ENCODE measurements at places on chromosomes 3 and 15.

DNA sequence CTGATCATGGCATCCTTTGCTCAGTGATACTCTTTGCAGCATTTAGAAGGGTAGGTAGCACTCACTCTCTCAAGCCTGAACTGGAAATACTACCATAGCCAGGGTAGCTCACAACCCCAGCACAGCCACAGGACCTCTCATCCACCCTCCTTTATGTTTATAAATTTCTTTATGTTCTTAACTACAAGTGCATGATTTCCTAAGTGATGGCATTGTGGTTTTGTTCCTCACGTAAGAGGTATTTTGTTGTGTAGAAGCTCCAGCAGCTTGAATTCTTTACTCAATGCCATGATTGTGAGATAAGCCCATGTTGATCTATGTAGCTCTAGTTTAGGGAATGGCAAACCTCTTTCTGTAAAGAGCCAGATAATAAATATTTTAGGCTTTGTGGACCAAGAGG is 7.9 kb upstream of the RTP3 start:
- no peak for DNase-seq

- no peak for DNase-seq
Observed at GRCh38 chr15:72764656-72765055, 18.9 kb downstream of the ADPGK start.

DNA sequence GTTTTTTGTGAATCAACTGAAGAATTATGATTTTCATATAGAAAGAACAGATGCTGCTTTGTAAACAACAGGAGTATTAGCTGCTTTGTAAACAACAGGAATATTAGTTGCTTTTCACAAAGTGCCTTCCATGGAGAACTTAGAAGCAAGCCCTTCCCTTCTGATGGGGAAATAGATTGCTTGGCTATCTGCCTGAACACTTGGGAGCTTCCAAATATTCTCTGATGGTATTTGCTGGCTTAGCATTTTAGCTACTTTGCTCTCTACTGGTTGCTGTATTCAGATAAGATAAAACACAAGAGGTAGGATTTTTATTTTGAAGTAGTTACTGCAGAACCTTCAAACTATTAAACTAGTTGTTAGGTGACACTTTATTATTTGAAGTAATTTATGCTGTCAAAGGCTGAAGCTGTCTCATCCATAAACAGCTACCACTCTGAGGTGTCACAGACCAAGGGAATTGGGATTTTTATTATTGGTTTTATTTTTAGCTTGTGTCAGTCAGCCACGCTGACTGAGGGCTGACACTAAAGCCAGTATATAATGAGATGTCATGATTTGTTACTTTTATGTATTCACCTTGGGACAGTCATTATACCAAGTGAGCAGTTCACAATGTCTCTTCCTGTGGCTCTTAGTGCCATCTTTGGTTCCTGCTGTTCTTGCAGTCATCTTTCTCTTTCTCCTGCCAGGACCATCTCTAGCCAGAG is 50.0 kb downstream of the ZIC1 start:
- DNase-seq = no peak

DNA sequence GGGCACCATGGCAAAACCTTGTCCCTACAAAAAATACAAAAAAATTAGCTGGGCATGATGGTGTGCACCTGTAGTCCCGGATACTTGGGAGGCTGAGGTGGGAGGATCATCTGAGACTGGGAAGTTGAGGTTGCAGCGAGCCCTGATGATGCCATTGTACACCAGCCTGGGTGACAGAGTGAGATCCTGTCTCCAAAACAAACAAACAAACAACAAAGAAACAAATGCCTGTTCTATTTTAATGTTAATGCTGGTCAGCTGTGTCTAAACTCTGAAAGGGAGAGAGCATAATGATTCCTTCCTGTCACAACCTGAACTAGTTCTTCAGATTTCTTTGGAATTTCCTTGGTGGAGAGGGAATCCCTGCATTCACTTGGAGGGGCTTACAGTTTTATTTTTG is 413.0 kb upstream of the TBL1XR1 start:
- DNase-seq = no peak

- DNase-seq = no peak
Observed at GRCh38 chr3:98806521-98806920, 43.4 kb downstream of the ST3GAL6 start.

GRCh38 chr15:91853948-91854638 is 585 bp downstream of the SLCO3A1 start:
- DNase-seq = peak; percentile 66

- DNase-seq = no peak
Observed at GRCh38 chr3:186466391-186466974, 77.7 kb downstream of the CRYGS start.

DNA sequence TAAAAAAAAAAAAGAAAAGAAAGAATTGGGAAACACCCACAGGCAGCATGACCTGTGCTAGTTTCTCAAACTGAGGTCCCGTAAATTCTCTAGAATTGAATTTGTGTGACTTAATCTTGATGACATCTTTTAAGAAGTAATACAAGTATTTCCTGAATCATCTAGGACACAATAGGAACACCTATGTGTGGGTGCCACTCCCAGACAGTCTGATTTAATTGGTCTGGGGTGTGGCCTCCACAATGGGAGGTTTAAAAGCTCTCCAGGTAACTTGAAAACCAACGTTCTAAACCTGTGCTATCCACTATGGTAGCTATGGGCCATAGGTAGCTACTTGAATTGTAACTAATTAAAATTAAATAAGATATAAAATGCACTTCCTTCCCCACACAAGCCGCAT is 28.1 kb downstream of the CFAP92 start:
- DNase-seq = no peak

DNA sequence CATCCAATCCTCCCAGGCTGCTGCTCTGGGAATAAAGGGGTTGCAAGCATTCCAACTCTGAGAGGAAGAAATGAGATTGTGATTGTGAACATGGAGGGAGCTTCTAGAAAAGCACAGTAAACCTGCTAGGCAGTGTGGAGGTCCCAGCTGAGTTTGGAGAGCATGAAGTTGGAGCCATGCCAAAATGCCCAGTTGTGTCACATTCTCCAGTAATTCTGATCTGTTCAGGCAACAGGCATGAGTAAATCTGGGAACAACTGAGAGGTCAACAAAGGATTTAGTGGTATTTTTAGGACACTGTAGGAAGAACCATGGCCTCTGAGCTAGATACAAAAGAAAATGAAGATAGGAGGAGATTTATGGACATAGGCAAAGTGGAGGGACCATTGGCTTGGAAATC is 74.7 kb downstream of the CYP19A1 start:
- no peak for DNase-seq

DNA sequence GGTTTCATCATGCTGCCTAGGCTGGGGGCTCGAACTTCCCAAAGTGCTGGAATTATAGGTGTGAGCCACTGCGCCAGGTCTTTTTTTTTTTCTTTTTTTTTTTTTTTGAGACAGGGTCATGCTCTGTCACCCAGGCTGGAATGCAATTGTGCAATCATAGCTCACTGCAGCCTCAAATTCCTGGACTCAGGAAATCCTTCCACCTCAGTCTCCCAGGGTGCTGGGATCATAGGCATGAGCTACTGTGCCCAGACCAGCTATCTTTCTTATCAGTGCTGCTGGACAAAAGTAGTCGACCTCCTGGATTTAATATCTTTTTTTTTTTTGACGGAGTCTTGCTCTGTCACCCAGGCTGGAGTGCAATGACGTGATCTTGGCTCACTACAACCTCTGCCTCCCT is 60.8 kb downstream of the TFDP2 start:
- no peak for DNase-seq

DNA sequence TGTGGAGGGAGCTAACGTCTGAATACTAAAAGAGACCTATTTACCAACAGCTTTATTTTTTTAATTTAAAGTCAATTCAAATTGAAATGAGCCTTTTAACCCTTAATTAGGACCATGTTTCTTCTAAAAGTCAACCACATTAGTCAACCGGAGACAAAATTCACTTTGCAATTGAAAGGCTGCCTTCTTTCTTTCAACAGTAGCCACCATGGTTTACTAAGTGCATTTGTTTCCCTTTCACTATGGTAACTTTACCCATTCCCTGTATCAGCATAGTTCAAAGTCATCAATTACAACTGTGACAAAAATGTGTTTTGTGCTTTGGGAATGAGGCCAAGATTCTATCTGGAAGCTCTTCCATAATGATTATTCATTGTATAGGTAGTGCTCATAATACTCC is 225.4 kb downstream of the EPHA3 start:
- DNase-seq = no peak

GRCh38 chr15:83106994-83107840 is at the start of gene TM6SF1:
Gene TM6SF1 (plus strand): TSS chr15:83107645. CDS start chr15:83107681, 36 bp downstream.
- DNase-seq = peak; percentile 38

DNA sequence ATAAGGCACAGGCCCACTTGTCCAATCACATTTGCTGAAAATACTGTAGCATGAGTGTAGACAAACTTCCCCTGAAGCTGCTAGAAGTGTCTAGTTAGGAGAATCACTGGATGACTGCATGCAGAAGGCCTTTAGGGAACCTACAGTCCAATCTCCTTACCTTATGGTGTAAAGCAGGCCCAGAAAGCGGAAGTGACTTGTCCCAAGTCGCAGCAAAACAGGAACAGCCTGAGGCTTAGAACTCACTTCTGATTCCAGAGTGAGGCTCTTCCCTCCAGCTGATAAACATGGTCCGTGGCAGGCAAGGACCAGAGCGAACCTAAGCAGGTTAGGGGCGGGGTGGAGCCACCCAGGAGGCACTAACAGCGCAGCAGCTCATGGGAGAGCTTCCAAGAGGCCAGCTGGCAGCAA is 2.5 kb downstream of the GRAMD2A start:
- DNase-seq = no peak

DNA sequence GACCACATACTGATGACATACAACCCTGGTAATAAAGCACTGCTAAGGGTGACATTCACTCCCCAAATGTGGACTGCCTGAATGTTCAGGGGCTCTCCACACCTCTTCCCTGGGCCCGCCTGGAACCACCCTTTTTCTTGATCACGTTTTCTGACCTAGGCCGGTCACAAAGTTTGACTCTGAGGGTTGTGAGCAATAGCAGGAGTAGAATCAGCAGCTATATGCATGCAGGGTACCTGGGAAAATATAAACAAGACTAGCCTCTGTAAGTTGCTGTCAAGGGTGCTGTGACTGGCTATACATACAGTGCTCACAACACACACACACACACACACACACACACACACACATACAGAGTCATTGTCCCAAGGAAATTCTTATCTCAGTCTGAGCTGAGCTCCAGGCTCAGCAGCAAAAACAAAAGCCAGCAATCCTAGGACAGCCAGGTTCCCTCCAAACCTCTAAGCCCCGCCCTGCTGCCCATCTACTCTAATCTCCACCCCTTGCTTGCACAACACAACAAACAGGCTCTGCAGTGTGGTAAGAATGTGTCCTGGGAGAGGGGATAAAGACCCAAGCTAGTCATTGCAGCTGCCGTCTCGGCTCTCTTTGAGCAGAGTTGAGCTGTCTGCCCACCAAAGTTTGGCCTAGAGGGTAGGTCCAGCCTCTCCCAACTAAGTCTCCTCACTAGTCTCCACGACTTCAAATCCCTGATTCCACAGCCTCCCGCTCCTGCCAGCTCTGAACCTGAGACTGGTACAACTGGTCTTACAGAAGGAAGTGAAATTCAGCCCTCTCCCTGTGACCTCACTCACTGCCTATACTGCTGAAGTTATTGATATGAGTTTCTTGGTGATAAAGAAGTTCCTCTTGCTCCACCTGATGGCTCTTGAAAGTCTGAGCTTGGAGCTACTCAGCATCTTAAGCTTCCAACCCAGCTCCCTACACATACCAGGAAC is 2.2 kb downstream of the BMF start:
- DNase-seq = peak; percentile 57

DNA sequence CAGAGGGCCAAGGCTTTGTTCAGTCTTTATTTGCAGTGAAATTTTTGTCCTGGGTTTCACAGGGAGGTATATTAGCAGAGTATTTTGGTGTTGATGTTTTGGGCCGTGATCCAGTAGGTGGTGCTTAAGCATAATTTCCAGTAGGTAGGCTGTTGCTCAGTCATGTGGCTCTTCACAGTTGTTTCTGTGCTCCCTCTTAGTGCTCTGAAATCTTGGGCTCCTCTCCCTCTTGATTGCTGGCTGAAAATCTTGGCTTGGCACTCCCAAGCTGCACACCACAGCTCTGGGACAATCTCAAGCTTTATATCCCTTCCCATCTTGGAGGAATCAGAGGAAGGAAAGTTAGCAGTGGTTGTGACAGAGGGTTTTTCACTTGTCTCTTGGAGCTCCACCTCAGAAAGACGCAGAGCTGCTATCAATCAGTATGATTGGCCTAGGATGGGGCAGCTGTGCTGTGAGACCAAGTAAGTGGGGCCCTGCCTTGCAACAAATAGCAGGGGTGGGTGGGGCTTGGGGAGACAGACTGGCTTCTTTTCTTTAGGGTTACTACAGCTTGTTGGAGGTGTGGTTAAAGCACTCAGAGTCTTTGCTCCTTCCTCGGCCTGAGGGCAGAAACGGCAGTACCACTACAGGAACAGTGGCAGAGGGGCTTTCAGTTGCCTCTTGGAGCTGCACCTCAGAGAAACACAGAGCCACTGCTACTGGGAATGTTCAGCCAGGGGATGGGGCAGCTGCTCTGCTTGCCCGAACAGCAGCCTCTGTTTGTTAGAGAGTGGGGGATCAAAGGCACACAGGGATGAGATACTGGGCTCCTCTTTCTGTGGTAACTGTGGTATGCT is 627.0 kb downstream of the SI start:
- no peak for DNase-seq

DNA sequence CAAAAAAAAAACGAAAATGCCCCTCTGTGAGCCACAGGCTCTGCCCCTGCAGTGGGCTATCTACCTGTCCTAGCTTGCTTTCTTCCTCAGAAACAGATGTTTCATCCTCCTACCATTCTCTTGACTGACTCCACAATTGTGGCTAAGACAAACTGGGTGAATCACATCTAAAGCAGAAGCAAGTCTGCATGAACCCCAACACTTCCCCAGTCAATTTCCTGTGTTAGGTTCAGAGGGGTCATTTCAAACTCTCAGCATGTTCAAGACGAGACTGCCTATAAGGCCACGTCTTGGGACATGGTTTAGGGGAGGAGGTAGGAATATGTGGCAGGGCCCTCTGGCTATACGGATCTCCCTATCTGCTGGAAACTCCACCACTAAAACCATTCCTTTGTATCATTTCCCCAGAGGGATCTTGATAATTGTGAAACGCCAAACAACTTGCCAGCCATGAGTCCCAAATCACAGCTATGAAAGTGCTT is 28.6 kb upstream of the ANKDD1A start:
- peak; percentile 48 for DNase-seq

- DNase-seq = peak; percentile 10
Observed at GRCh38 chr15:39455471-39455991, 125.3 kb upstream of the THBS1 start.

DNA sequence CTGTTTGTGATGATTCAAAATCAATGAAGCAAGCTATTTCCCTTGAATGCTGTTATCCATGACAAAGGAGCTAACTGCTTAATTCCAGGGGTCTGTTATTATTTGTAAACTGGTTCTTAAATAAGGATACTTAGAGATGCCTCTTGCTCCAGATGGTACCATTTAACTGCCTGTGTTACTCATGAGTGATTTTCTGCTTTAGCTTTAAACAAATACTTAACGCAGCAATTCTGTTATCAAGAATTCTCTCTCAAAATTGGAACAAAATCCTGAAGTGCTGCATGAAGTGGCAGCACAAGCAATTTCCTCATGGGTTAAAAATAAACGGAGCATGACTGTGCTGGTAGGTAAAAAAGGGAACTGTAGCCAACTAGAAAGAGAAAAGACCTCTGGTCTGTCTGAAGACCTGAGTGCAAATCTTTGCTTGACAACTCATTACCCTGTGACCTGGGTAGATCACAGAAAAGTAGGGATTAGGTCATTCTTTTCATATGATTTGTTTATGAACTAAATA is 62.5 kb upstream of the GBE1 start:
- DNase-seq = no peak

- DNase-seq = no peak
Observed at GRCh38 chr3:49076646-49077045, 17.2 kb downstream of the QRICH1 start.

GRCh38 chr3:77682162-77682561 is 642.3 kb downstream of the ROBO2 start:
- no peak for DNase-seq
